ENCODE measurements at places on chromosomes 2 and 18. TPM values are rescaled to one million over a fixed set of nuclear protein-coding genes. Genes with fewer than 3 reads are reported as not detected.

G6PC2 gene
- total RNA-seq, result 0.95 TPM

ZFP36L2 gene
- total RNA-seq, result 18.2 TPM

HAAO gene
- 18.5 TPM for total RNA-seq

NAT8 gene
- total RNA-seq, result 0.62 TPM

IL18R1 gene
- total RNA-seq, result 4.4 TPM

EMX1 gene
- total RNA-seq, result not detected

HOXD13 gene
- total RNA-seq, result not detected

NETO1 gene
- total RNA-seq, result 1.0 TPM

CPLX4 gene
- total RNA-seq, result not detected

WDR75 gene
- total RNA-seq, result 37.4 TPM

GALNT14 gene
- not detected for total RNA-seq

MCFD2 gene
- total RNA-seq, result 88.5 TPM

ANKRD23 gene
- total RNA-seq, result 12.5 TPM

TRABD2A gene
- total RNA-seq, result 0.14 TPM

OR6B2 gene
- total RNA-seq, result not detected

BOLL gene
- not detected for total RNA-seq

CDK15 gene
- 0.88 TPM for total RNA-seq

DSC2 gene
- total RNA-seq, result 8.5 TPM

CFAP65 gene
- total RNA-seq, result 2.6 TPM

RAB10 gene
- total RNA-seq, result 45.9 TPM

COL3A1 gene
- 350 TPM for total RNA-seq

INPP5D gene
- total RNA-seq, result 15.4 TPM

QPCT gene
- total RNA-seq, result 11.0 TPM

MYOM1 gene
- 3.1 TPM for total RNA-seq

HOXD9 gene
- total RNA-seq, result 70.8 TPM

MAL gene
- total RNA-seq, result 1.7 TPM

STPG4 gene
- not detected for total RNA-seq

RRM2 gene
- not detected for total RNA-seq

TMEM200C gene
- total RNA-seq, result 1.6 TPM

PTPRN gene
- 0.21 TPM for total RNA-seq

ZBTB7C gene
- total RNA-seq, result 11.2 TPM

CRYBA2 gene
- total RNA-seq, result not detected

FTCDNL1 gene
- total RNA-seq, result 5.8 TPM

AQP12A gene
- not detected for total RNA-seq

SIX2 gene
- 0.48 TPM for total RNA-seq

PID1 gene
- total RNA-seq, result 26.4 TPM

ASB1 gene
- total RNA-seq, result 40.5 TPM

SERPINB2 gene
- total RNA-seq, result 8.2 TPM

DPYSL5 gene
- not detected for total RNA-seq

SFT2D3 gene
- 27.2 TPM for total RNA-seq

TTN gene
- total RNA-seq, result 10.0 TPM

ATOH8 gene
- 13.2 TPM for total RNA-seq

NCKAP5 gene
- total RNA-seq, result 3.3 TPM

GTF3C2 gene
- total RNA-seq, result 21.3 TPM

TSN gene
- total RNA-seq, result 91.4 TPM

NYAP2 gene
- total RNA-seq, result not detected

LYPD6B gene
- not detected for total RNA-seq

ABCB6 gene
- 36.2 TPM for total RNA-seq

Data from uterus (tissue), 4 donors.